ENCODE measurements at places on chromosomes 12 and 14.

DNA sequence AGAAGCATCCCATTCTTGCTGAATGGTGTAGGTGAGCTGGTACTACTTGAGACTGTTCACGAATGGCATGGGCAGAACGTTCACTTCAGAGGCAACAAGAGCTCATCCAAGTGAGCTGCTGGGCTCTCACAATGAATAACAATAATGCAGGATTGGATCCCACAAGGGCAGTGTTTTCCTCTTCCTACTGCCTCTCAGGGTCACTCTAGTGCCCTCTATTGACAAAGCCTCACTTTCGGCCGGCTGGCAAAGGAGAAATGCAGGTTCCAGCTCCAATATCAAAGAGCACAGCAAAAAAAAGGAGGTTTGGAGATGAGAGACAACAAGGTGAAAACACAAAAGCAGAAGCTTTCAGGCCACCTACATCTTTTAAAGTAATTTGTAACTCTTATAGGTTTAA is 74.6 kb upstream of the MYF6 start:
- DNase-seq, result no peak

GRCh38 chr12:109967383-109968031 is 28.7 kb downstream of the GIT2 start:
- DNase-seq, result no peak

GRCh38 chr14:34056046-34056445 is 105.2 kb upstream of the EGLN3 start:
- DNase-seq, result no peak

GRCh38 chr12:53498235-53498630 is 1.0 kb downstream of the MAP3K12 start:
- DNase-seq, result no peak

DNA sequence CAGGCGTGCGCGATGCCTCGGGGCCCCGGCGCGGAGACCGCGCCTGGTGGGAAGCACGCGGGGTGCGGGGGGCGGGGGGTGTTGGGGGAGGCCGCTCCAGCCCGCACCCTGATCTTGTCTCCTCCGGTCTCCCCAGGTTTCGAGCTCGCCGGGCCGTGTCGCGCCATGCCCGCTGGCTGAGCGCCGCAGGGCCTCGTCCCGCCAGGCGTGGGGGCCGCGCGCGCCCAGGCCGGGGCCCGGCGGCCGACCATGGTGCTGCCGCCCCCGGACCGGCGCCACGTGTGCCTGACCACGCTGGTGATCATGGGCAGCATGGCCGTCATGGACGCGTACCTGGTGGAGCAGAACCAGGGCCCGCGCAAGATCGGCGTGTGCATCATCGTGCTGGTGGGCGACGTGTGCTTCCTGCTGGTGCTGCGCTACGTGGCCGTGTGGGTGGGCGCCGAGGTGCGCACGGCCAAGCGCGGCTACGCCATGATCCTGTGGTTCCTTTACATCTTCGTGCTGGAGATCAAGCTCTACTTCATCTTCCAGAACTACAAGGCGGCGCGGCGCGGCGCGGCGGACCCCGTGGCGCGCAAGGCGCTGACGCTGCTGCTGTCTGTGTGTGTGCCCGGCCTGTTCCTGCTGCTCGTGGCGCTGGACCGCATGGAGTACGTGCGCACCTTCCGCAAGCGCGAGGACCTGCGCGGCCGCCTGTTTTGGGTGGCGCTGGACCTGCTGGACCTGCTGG is 2.4 kb downstream of the TMEM121 start:
- peak; percentile 60 for DNase-seq

DNA sequence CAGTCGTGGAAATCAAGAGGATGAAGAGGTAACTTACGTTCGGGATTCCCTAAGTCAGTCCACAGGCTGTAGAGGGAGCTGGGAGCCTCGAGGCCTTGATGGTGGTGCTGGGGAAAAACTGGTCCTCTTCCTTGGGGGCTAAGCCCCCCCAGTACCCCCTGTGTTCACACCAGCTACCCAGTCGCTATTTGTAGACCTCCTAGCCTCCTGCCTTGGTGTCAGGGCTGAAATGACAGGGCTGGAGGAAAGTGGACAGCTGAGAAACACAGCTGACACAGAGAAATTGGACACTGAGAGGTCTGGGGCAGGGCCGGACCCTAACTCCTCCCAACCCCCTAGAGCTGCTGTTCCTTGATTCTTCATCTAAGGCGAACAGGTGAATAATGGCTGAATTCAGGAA is at the start of gene STAC3:
Gene STAC3, minus strand, starts transcription at position 232 of the 400 bp plus-strand sequence. CDS start 1,551 bp downstream, outside the sequence.
- DNase-seq, result no peak

- no peak for DNase-seq
Observed at GRCh38 chr14:22232486-22232885, 356.5 kb downstream of the DAD1 start.

GRCh38 chr12:56994231-56994746 is 12.1 kb downstream of the ZBTB39 start:
- DNase-seq, result no peak

DNA sequence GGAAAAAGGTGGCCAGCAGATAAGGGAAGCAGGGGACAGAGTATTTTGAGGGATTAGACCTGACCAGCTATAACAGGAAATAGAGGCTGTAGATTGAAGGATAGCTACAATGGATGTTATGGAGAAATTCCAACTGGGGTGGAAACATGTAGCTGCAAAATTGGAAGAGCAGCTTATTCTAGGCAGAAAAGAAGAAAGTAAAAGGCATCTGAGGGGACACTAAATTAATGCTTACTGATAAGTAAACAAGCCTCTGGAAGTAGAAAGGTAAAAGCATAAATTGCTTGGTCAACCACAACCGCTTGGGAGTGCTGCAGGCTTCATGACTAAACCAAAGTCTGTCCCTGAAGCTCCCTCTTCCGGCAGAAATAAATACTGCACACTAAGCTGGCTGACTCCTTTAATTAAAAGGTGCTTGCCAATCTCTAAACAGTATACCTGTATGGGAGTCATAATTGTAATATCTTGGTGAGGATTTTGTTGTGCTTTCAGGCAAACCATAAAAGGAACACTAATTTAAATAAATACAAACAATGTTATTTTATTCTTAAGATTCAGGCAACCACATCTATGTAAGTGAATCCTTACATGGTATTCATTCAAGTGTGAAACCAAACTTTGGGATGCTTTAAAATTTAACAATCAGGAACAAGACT is 7.7 kb downstream of the UBC start:
- peak; percentile 87 for DNase-seq

GRCh38 chr12:128823216-128823915 is 392 bp downstream of the SLC15A4 start:
- peak; percentile 39 for DNase-seq

DNA sequence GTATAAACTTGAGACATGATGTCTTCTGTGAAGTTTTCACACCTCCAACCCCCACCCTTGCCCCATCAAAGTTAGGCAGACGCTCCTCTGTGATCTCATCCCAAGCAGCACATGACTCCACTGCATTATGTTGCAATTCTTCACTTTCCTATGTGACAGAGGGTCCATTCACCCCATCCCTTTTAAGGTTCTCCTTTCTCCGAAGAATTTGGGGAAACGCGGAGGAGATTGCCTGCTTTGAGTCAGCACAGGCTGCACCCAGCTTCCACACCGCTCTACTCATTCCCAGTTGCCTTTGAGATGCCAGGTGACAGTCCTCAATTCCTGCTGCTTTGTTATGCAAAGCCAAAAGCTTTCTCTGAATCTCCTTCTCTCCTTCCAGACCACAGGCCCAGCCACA is 61.8 kb downstream of the PHLDA1 start:
- DNase-seq, result no peak

DNA sequence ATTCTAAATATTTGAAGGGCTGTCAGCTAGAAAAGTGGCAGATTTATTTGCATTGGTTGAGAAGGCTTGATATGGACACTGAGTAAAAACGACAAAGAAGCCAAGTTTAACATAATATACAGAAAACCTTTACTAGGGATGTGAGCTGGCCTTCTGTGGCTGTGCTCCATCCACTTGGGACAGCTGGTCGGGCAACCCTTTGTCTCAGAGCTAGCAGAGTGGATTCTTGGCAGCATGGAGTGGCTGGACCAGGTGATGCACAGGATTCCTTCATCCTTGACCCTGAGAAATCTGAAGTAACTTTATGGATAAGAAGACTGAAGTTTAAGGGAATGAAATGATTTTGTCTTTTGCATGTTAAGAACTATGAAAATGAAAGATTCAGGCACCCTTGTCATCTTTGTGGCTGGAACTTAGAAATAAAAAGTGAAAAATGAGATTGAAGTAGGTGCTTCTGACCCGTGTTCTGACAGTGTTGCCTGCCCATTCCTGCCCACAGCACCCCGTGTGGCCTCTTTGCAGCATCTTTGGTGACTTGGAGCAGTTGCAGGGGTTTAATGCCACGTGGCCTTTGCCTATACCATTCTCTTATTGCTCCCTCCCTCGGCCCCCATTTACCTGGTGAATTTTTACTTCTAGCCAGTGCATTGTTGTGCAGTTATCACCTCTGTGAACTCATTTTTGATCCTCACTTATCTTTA is 32.6 kb downstream of the PELI2 start:
- peak; percentile 29 for DNase-seq

GRCh38 chr12:84113666-84114065 is 798.9 kb downstream of the SLC6A15 start:
- no peak for DNase-seq

- no peak for DNase-seq
Observed at GRCh38 chr14:78292003-78292402, 121.8 kb downstream of the NRXN3 start.

DNA sequence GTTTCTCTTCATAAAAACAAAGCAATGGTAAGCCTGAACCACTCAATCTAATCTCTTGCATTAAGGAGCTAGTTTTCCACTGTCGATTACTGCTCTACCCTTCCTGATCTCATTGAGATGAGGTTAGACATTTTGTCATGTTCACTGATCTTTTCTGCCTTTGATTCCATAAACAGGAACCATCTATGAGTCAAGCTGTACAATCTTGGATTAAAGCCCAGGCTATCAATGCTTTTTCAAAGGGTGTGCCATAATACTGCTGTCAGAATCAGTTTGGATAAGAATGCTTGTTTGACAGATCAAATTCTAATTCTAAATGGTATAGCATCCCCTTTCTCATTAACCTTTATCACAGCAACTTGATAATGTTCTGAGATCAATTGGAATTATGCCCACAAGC is 16.1 kb downstream of the GRIP1 start:
- DNase-seq, result no peak

GRCh38 chr14:34781242-34781641 is 66.8 kb upstream of the CFL2 start:
- no peak for DNase-seq

- no peak for DNase-seq
Observed at GRCh38 chr12:132054983-132055382, 89.1 kb downstream of the DDX51 start.

DNA sequence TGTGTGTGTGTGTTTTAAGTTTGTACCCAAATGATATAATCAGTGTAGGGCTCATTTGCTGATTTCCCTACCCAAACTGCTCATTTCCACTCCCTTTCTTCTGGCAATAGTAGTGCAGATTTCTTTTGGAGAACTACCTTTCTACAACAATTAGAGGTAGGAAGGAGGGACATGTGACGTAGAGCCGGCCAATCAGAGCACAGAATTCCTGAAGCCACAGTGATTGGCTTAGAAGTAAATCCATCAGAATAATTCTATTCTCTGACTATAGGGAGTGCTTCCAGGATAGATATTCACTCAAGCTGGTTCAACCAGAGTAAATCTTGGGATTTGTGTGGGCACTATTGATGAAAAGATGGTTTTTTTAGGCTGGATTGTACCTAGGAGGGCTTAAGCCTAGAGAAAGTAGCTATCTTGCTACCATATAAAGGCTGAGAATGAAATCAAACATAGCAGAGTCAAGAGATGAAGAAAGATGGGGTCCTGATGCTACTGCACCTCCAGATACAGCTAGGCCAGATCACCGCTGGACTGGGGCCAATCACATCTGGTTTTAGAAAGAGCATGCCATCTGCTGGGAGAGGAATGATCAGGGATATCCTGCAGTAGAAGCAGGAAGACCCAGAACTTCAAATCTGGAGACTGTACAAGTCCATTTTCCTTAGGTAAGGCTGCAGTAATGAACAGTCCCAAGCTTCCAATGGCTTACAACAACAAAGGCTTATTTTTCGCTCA is 54.1 kb upstream of the NUAK1 start:
- DNase-seq, result no peak

DNA sequence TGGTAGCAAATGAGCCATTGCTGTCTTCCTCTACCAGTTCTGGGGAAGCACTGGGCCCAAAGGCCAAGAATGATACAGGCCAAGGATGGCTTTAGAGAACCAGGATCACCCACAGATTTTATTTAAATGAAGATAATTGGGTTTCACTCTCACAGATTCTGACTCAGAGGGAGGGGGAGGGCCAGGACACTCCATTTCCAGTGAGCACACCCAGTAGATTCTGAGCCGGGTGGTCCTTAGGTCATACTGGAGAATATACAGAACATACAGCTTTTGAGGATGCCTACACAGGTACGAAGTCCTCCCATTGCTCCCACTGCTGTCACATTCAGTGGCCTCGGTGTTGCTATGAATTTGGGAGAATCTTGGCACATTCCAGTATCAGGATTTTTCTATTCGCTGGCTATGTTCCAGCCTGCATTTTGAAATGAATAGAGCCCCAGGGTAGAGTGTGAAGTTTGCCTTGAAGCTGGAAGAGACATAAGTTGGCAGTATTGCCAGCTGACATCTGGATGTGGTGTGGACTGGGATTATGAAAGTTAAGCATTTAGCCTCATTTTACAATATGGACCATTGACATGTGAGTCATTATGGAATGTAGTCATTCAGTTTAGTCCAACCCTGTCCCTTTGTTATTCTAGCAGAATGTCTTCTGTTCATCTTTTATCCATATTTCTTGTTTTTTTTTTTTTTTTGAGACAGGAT is 45.8 kb upstream of the POC1B start:
- no peak for DNase-seq

DNA sequence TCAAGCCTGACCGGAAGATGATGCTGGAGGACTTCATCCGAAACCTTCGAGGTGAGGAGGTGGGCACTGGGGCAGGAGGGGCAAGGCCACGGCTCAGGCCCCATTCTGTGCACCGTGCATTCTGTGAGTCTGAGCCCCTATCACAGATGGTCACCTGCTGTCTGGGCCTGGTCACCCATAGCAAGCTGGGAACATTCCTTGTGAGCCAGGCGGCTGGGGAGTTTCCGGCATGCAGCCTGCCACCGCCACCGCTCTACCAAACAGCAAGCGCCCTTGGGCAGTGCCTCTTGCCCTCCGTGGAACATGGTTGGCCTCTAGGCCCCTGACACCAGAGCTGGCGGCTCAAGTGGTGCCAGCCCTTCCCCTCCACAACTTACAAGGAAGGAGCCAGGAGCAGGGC is 56.3 kb downstream of the SLC6A12 start:
- no peak for DNase-seq

- peak; percentile 16 for DNase-seq
Observed at GRCh38 chr12:116863275-116863767, 17.9 kb downstream of the HRK start.

GRCh38 chr14:100088226-100088625 is 23.0 kb downstream of the EVL start:
- DNase-seq, result no peak

Measured in stimulated activated CD4-positive, alpha-beta T cell treated with anti-CD3 and anti-CD28 coated beads, Interleukin-2, amount 100 ng/mL, for 24 hours (primary cell).